ENCODE measurements at places on chromosomes 4 and X.
A peak's percentile ranks its signal among the peaks of the same experiment; 100 is the strongest.

DNA sequence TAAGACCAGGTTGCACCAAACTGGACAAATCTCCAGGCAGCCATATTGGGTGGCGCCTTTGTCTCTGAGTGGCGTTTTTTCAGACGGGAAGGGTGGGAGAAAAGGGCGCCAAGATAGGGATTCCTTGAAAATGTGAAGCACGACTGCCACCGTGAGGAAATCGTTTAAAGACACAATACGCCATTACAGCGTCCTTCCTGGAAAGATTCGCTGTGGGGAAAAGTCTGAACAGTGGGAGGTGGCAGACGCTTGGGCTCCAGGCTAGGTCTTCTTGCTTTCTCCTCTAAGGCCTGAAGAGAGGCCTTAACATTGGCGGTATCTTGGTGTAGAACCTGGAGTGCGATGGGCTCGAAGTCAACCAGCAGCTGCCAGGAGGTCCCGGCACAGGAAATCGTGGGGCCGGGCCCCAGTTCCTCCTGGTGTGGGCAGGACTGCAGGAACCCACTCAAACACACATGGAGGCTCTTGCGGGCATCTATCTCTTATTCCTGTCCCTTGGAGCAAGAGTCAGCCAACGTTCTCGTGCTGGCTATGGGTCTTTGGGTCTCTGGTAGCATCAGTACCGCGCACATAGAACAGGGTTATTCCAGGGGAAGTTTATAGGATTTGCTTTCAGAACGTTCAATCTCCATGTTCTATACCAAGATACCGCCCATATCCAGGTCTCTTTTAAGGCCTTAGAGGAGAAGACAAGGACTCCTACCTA is 208.8 kb downstream of the OR13H1 start:
- DNase-seq, result no peak

- DNase-seq, result no peak
Observed at GRCh38 chrX:154123241-154124219, 20.5 kb upstream of the OPN1LW start.

DNA sequence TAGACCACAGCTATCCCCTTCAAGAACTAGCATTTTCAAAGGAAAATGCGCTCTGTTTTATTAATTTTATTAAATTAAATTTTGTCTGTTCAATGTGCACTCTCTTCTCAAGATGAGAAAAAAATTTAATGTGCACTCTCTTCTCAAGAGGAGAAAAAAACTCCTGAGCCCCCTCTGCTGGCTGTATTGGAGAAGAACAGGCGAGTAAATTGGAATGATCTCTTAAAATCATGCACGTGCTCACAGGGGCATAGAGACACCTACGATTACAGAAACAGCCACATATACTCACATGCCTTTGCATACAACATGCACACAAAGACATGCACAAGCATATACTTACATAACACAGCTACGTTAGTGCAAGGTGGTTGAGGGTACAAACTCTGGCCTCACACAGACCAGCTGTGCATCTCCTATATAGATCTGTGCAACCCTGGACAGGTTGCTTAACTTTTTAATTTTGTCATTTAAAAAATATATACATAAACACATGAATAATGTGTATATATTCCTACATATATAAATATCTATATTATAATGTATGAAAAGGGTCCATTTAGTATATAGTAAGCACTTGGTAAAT is 176.2 kb upstream of the CXorf66 start:
- DNase-seq, result peak; percentile 12

DNA sequence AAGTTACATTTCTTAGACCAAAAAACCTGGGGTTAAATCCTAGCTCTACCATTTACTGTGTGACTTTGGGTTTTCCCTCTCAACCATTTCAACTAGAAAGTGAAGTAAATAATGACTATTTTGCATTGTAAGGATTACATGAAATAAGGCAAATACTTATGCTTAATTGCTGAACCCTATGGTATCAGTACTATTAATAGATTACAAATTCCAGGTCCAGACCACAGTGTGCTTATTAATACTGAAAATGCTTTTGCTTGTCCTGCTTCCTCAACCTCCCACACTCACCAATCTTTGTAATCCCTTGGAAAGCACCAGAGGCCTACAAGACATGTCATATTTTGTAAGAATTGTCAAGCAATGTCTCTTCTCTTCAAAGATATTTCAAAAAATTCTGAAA is 456.5 kb downstream of the SPOCK3 start:
- no peak for DNase-seq

DNA sequence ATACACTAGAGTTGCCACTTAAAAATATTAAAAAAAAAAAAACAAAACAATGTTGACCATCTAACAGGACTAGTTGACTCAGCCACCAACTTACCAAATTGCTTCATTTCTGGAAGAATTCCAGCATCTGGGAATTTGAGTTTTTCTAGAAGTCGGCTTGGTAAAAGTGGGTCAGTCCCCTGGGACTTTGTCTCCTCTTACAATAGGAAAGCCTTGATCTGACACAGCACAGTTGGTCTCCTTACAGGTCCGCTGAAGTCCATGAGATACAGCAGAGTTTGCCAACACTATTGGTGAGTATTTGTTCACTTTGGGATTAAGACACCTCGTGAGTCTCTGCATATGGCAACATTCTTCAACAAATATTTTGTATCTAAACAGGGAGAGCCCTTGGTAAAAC is 18.2 kb upstream of the DDIT4L start:
- DNase-seq, result no peak

DNA sequence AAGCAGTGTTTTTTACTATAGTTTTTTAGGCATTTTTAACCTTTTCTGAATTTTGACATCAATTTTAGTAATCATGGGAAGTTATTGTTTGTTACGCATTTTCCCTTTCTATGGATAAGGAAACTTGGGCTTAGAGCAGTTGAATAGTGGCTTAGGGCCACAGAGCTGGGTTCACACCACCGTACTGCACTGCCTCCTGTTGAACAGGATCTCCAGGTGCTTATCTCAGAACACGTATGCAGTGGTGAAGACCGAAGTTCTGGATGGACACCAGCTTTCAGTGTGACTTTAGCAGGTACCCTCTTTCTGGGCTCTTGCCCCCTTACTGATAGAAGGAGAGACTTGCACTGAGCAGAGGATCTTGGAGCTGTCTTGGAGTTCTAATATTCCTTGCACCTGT is 137.6 kb downstream of the PTTG2 start:
- DNase-seq, result no peak

- DNase-seq, result no peak
Observed at GRCh38 chr4:14513471-14513870, 488.8 kb upstream of the CPEB2 start.

DNA sequence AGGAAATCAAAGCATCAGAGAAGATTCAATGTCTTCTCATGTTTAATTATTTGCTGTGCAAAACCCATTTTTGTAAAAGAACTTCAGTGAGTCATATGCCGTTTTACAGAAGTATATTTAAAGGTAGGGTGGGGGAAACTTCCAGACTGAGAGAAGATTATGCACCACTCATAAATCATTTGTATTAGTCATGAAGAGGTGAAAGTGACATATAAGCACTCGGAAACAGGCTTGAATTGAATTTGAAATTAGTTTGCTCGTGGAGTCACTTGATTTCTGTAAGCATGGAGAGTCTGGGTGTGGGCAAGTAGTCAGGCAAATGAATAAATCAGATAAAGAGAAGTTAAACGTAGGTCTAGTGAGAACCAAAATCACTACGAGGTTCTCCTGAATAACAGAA is 335.1 kb downstream of the ANK2 start:
- DNase-seq, result no peak

- DNase-seq, result no peak
Observed at GRCh38 chrX:115378471-115378870, 89.0 kb downstream of the LUZP4 start.

DNA sequence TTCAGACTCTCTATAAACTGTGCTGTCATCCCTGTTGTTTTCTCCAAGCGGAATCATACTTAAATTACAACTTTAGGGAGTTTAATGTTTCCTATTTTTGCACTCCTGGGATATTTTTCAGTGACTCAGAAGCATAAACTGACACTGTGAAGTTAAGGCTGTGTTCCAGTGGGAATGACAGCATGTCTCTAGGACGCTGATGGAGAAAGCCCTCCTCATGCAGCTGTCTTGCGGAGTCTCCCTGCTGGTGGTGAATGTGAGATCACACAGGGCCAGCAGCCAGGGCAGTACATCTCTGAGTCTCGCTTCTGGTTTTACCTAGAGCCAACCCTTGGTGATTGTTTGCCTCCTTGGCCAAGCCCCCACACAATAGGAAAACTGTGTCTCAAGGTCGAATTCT is 53.3 kb downstream of the NFKB1 start:
- no peak for DNase-seq

DNA sequence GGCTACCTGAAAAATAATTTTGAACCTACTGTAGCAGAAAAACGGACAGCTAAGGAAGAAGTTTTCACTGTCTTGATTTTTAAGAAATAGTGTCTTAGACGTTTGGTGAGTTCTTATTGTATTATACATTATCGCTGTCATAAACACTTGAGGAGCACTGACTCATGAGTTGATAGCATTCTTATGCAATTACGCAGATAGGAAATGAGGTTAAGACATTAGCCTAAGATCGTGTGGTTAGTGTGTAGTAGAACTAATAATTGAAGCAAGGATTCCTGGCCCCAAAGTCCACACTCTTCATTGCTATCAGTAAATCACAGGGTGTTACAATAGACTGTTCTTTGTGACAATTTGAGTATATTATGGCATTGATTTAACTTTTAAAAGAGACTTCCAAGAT is 238.1 kb downstream of the ARAP2 start:
- no peak for DNase-seq

GRCh38 chr4:154562697-154563254 is at the start of gene FGB:
Gene FGB, plus strand, starts transcription at chr4:154563011. Its CDS starts 8 bp downstream, at chr4:154563019.
- DNase-seq, result no peak

DNA sequence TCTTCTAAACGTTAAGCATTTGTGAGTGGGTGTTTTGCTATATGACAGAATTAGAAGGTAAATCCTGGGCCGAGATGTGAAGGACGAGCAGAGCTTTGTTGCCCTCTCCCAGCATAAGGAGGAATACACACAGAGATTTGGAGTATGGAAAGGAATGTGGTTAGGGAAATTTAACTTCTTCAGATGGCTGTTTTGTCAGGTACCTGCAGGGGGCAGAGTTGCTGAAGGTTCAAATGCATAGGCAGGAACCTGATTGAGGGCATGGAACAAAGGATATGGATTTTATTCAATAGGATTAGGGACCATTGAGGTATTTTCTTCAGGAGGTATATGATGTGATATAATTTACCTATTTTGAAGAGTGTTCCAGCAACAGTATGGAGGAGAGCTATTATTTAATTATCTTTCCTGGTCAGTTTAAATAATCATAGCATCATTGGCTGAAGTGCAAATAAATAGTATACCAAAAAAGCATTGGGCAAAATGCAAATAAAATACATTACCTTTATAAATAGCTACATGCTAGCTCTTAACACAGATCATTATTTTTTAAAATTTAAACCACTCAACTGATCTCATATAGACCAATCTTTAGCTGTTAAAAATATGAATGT is 143.6 kb downstream of the SLIT2 start:
- DNase-seq, result no peak

DNA sequence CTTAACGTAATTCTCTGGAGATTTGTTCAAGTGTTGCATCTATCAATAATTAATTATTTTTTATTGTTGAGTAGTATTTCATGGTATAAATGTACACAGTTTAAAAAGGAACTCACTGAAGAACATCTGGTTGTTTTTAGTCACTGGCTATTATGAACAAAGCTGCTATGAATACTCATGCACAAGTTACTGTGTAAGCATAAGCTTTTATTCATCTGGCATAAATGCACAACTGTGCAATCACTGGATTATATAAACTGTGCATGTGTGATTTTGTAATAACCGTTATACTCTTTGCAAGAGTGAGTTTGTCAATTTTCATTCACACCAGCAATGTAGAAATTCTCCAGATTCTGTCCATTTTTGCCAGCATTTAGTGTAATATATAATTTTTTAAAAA is 43.8 kb upstream of the UBQLN2 start:
- no peak for DNase-seq

DNA sequence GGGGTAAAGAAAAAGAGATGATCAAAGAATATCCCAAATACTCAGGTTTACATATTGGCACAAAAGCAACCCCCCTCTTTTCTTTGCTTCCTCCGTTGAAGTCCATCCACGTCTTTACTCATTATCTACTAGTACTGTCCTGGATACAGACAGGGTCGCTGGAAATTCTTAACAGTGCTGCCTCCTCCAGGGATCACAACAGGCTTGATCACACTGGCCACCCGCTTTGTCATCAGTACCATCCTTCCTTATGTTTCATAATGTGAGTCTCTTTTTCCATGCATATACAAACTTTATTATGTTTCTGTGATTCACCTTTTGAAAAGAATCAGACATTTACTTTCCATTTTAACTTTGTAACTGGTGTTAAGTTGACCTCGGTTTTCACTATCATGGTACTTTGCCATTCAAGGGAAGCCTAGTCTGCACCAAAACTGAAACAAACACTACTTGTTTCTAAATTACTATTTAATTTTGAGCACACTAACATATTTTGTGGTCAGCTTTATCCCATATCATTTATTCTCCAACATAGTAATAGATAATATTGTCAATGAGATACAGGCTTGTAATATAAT is 387.5 kb upstream of the PPP1R2C start:
- peak; percentile 2 for DNase-seq

GRCh38 chr4:189304167-189304566 is 636.5 kb upstream of the FRG1 start:
- no peak for DNase-seq

GRCh38 chrX:123731258-123731986 is 1.4 kb downstream of the THOC2 start:
- DNase-seq, result no peak

DNA sequence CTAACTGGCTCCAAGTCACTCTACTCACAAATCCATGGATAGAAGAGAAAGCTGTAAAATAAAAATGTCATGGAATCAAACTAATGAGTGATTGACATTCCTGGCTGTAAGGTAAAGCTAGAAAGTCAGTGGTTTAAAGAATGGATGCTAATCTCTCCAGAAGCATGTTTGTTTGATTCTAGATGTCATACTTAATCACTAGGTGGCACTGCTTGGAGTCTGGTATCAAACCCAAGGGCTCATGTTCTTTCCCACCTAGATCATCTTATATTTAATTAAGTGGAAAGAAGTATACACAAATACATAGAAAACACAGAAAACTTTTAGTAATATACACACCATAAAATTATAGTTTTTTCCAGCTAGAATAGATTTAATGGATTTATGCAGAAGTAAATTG is 2666.6 kb downstream of the PCDH7 start:
- DNase-seq, result no peak

- DNase-seq, result no peak
Observed at GRCh38 chr4:56080384-56080783, 131.6 kb downstream of the CEP135 start.

DNA sequence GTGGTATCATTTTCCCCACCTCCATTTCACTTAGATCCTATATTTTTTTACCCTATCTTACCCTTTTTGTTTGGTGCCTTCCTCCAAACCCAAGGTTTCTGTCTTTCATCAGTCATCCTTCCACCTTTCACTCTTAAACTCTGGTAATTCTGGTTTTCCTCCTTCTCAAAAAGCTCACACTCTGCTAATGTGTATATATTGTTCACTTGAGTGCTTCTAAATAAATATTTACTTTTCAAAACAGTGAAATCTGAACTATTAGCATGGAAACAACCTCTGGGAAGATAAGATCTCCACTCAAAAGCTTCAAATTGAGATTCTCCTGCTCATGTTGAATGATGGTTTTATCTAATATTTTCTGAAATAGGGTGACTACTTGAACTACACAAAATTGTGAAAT is 21.5 kb downstream of the XIAP start:
- no peak for DNase-seq

- no peak for DNase-seq
Observed at GRCh38 chrX:31653422-31653821, 581.6 kb upstream of the FTHL17 start.
